ENCODE measurements at places on chromosomes 5 and 9.

- DNase-seq = no peak
Measured at GRCh38 chr5:78541086-78541654, 107.4 kb downstream of the LHFPL2 start.

- peak; percentile 93 for DNase-seq
Measured at GRCh38 chr5:89308606-89309040, 425.6 kb upstream of the MEF2C start.

DNA sequence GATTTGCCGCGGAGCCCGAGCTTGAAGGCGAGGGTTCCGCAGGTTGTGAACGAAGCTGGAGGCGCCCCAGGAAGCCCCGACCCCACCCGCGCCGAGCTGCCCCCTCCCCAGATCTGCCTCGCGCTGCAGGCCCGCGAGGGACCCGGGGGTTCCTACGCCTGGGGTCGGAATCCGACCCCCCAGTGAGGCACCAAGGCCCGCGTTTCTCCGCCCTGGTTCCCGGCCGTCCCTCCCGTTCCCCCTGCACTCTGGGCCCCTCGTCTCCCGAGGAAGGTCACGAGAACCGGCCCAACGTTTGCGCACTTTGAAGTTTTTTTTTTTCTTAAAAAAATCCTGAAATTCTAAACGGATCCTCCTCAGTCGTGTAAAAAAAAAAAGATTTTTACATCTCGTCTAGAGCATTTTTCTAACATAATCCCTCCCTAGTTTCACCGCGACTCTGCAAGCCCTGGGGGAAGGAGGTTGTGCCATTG is 880 bp upstream of the GFPT2 start:
- DNase-seq = no peak

GRCh38 chr9:76459694-76460635 is 983 bp downstream of the GCNT1 start:
- no peak for DNase-seq

DNA sequence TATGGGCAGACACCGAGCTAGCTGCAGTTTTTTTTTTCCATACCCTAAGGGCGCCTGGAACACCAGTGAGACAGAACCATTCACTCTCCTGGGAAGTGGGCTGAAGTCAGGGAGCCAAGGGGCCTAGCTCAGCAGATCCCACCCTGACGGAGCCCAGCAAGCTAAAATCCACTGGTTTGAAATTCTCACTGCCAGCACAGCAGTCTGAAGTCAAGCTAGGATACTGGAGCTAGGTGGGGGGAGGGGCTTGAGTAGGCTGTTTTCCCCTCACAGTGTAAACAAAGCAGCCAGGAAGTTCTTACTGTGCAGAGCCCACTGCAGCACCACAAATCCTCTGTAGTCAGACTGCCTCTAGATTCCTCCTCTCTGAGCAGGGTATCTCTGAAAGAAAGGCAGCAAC is 151.7 kb upstream of the HCN1 start:
- DNase-seq = no peak
